Left kidney (tissue), 8 donors: ENCODE measurements at places on chromosomes 2 and 18.

- DNase-seq = peak; percentile 67
Measured at GRCh38 chr2:38601463-38602135, 1.1 kb downstream of the HNRNPLL start.

GRCh38 chr2:236503100-236503499 lies 66.5 kb upstream of the ACKR3 start:
- DNase-seq = no peak

DNA sequence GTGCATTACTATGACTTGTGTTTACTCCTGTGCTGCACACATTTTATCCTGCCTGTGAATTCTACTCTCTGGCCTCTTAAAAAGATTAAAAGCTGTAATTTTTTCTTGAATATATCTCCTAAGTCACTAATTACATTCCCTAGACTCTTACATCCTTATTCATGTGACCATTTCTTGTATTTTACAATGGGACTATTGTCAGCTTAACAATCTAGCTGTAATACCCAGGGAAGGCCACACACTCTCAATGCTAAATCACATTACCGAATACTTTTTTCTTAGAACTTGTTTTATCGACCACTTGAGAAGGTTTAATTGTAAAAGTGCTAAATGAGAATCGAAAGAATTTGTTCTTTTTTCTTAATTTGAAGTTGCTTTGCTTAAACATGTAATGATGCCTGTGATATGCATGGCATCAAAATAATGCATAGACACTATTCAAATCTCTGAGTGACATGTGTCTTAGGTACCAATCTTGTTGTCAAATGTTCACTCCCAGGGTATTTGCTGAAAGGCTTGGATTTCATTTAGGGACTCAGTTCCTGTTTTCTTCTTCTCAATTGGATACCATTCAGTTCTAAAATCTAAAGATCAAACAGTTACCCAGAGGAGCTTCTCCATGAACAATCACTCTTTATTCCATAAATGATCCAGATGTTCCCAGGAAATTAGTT lies 498.5 kb downstream of the DPP10 start:
- DNase-seq = no peak

DNA sequence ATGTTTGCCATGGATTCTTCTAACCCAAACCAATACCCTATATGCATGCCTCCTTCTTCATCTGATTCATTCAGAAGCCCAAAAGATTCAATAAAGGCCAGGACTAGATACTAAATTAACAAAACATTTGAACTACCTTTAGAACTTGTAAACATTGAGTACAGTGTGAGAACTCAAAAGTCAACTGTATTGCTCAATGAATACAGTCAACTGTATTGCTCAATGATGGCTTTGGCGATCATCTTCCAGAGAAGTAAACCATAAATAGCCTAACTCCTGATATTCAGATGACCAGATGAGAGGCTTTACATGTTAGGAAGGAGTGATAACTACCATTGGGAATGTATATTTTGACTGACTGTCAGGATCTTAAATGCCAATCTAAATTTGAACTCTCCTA lies 206.5 kb upstream of the ITGA4 start:
- DNase-seq = no peak

DNA sequence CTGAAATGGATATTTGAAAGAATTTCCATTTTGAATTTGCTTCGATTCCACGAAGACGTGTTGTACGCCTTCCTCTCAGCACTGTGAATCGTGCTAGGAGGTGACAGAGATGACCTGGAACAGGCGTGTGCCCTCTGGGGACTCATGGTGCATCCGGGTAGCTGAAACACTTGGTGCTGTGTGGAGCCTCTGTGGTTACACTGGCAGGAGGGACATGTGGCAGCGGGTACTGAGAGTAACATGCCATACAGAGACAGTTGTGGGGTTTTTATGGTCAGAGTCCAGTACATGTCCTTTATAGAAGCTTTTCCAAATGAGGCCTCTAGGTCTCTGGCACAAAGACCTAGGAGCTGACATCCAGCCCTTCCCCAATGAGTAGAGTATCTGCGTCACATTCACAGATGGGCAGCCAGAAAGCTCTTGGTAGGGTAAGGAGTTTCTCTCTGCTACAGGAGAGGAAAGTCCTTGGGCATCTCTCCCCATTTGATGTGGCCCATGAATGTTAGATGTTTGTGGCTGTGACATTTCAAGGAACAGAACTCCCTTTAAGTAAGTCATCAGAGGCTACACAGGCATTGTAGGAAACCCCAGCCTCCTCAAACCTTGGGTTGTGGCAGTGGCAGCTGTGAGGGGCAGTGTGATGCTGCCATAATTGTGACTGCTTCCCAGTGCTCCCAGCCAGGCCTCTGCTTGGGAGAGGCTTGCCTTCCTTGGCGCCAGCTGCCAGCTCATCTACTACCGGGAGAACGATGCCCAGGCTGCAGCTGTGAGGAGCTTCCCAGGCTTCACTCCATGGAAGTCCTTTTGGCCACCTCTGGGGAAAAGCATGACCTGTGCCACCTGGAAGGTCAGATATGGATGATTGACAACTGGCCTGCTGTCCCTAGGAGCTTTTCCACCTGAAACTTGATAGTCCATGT lies 80.6 kb downstream of the ACOXL start:
- no peak for DNase-seq

DNA sequence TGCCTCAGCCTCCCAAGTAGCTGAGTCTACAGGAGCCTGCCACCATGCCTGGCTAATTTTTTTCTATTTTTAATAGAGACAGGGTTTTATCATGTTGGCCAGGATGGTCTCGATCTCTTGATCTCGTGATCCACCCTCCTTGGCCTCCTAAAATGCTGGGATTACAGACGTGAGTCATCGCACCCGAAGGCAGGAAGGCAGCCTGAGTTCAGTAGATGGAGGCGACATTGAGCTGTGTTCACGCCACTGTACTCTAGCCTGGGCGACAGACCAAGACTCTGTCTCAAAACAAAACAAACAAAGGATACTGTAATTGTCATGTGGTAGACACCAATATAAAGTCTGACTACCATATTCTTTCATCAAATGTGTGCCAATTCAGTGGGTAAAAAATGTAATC lies 500.9 kb upstream of the DSEL start:
- no peak for DNase-seq

- DNase-seq = no peak
Measured at GRCh38 chr2:98803405-98804264, 72.7 kb upstream of the MGAT4A start.

GRCh38 chr2:107111623-107112022 lies 225.7 kb upstream of the ST6GAL2 start:
- DNase-seq = no peak

DNA sequence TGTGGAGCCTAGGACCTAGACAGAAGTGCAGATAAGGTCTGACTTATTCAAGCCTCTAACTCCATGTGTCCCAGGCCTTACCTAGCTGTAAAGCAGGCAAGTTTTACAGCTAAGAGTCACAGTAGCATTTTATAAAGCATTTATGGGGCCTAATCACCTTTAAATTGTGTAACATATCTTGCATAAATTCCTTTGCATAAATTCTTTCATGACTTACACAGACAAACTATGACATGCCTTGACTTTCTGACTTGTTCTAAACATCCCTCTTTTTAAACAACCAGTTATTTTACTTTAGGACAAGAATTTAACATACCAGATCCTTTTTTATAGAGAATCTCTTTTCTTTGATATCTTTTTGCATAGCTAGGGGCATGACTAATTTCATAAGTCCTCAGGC lies 1257.8 kb upstream of the NRXN1 start:
- no peak for DNase-seq

DNA sequence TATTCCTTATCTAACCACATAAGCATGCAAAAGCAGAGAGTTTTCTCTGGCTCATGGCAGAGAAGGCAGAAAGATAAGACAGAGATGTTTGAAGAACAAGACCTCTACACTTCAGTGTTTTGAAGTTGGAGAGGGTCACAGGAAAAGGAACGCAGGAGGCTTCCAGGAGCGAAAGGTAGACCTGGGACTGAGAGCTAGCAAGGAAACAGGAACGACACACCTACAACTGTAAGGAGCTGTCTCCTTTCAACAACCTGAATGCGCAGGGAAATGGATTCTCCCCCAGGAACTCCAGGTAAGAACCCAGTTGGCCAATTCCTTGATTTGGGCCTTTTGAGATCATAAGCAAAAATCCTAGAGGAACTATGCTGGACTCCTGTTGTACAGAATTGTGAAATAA lies 746.6 kb upstream of the DDX18 start:
- no peak for DNase-seq

DNA sequence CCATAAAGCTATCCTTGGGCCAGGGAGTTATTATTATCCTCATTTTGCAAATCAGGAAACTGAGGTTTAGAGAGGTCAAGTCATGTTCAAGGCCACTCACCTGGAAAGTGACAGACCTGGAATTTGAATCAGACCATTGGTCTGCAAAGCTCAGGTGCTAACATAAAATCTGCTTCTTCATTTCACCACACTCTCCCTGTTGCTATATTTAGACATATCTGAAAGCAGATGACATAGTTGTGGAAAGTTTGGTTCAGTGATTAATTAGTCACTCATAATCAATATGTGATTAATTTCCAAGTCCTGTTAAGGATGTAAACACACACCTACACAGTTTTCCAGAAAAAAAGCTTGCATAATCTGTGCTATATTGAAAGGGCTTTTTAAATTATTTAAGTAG lies 57.4 kb downstream of the LINC00305 start:
- DNase-seq = no peak

GRCh38 chr18:79578396-79579260 lies 101.0 kb upstream of the CTDP1 start:
- no peak for DNase-seq

DNA sequence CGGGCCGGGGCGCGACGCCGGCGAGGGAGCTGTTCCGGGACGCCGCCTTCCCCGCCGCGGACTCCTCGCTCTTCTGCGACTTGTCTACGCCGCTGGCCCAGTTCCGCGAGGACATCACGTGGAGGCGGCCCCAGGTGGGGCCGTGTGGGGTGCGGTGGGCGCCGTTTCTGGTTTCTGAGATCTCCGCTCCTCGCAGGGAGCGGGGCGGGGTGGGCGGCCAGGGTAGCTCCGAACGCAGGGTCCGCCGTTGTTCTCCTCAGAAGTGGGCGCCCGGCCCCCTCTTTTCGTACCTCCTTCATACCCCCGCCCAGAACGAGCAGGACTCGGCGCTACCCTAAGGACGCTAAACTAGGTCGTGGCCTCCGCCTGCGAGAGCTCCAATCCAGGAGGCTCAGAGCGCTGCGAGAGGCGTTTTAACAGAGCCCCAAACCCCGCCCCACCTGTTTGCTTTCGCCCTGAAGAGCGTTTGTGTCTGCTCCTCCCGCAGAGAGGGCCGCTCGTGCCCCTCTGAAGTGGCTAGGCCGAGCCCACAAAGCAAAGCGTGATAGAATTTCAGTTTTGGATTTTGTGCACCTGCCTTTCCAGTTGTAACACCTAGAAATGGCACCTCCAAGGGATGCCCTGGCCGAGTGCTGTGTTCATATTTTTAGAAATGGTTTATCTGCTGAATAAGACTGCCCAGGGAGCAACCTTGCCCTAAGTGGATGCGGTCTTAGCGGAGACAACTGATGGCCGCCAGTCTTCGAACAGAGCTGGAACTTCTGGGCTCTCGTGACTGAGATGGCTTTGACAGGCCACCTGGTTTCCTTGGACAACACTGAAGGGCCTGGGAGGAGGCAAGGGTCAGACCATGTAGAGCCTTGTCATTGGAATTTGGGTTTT lies 626 bp downstream of the CAPN10 start:
- DNase-seq = no peak

GRCh38 chr2:66488946-66489345 lies 54.0 kb downstream of the MEIS1 start:
- DNase-seq = no peak

DNA sequence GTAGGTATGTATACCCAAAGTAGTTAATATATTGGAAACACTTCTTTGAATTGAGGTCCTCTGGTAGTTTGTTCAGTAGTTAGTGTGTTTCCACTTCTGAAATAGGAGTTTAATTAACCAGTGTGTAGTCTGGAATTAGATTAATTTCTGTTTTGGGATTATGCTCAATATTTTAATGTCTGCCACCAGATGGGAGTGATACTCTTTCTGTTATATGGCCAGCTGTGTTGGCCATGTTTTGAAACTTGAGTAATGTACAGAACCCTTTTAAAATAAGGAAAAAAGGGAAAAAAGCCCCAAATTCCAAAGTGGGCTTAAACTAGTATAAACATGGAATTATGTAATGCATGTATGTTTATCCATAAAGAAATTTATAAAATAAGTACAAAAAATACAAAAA lies 147.7 kb downstream of the CTNNA2 start:
- no peak for DNase-seq

- no peak for DNase-seq
Measured at GRCh38 chr2:12041236-12041635, 294.8 kb downstream of the LPIN1 start.

DNA sequence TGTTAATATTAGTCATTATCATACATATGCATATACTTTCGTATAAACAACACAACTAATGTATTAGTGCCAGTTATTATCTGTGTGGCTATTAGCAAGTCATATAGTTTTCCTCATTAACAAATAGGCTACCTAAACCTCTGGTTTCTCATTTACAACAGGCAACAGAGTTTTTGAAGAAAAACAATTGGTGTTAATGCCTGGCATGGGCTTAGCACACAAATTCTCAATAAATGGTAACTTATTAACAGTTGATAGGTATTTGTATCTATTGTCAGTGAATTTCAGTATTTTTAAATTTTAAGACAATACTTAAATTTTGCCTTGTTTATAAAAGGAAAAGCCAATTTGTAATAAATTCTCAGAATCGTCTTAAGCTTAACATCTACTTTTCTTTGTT lies 182.5 kb downstream of the PMAIP1 start:
- DNase-seq = no peak

DNA sequence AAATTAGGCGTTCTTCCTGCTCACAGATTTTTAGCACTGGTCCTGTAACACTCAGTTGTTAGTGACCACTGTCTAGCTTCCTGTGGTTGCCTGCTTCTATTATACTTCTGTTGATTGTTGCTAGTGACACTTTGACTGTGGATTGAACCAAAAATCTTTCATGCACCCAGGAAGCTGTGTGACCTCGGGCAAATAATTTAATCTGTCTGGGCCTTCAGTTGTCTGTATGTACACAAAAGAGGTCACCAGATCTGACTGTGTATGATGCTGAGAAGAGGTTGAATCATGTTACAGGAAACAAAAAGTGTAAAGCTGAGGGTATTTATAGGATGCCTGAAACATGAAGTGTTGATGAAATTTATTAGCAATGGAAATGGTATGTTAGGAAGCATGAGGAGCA lies 12.7 kb downstream of the ICOS start:
- no peak for DNase-seq
